ENCODE measurements at places on chromosomes 3 and 15. TPM values are rescaled to one million over a fixed set of nuclear protein-coding genes. Genes with fewer than 3 reads are reported as not detected.
A peak's percentile ranks its signal among the peaks of the same experiment; 100 is the strongest.

- no peaks in the 10 kb centered on the region for H3K36me3 ChIP-seq
- no peaks in the 10 kb centered on the region for H3K4me1 ChIP-seq
- no peaks in the 10 kb centered on the region for H3K27me3 ChIP-seq
- no peak for DNase-seq
Observed at GRCh38 chr3:155228676-155229075, 64.8 kb downstream of the STRIT1 start.

HTR3D gene
- not detected for total RNA-seq

GRCh38 chr3:160103397-160103796, 114.8 kb downstream of the IL12A start:
- H3K4me1 ChIP-seq = no peaks in the 10 kb centered on the region
- H3K27ac ChIP-seq = no peak overlapping the region
- no peaks in the 10 kb centered on the region for H3K27me3 ChIP-seq

TIMP4 gene
- total RNA-seq = not detected

GRCh38 chr15:65603134-65603533, 7.8 kb downstream of the INTS14 start:
- H3K4me3 ChIP-seq = no peak overlapping the region
- no peaks in the 10 kb centered on the region for H3K4me1 ChIP-seq
- no peak overlapping the region for H3K27ac ChIP-seq
- H3K36me3 ChIP-seq = peaks cover 39% of the 10 kb centered on the region
- no peaks in the 10 kb centered on the region for H3K27me3 ChIP-seq

TLR9 gene
- total RNA-seq = not detected

TEX55 gene
- total RNA-seq = not detected

MELTF gene
- total RNA-seq = 4.0 TPM

- no peak overlapping the region for H3K27ac ChIP-seq
- H3K4me1 ChIP-seq = no peaks in the 10 kb centered on the region
- DNase-seq = peak; percentile 23
- H3K27me3 ChIP-seq = no peaks in the 10 kb centered on the region
Observed at GRCh38 chr15:101773496-101774100, 29.7 kb upstream of the OR4F6 start.
